Stimulated activated CD4-positive, alpha-beta T cell treated with anti-CD3 and anti-CD28 coated beads, Interleukin-15, amount 100 ng/mL, for 1 hour (primary cell): ENCODE measurements at places on chromosomes 13 and 19.

DNA sequence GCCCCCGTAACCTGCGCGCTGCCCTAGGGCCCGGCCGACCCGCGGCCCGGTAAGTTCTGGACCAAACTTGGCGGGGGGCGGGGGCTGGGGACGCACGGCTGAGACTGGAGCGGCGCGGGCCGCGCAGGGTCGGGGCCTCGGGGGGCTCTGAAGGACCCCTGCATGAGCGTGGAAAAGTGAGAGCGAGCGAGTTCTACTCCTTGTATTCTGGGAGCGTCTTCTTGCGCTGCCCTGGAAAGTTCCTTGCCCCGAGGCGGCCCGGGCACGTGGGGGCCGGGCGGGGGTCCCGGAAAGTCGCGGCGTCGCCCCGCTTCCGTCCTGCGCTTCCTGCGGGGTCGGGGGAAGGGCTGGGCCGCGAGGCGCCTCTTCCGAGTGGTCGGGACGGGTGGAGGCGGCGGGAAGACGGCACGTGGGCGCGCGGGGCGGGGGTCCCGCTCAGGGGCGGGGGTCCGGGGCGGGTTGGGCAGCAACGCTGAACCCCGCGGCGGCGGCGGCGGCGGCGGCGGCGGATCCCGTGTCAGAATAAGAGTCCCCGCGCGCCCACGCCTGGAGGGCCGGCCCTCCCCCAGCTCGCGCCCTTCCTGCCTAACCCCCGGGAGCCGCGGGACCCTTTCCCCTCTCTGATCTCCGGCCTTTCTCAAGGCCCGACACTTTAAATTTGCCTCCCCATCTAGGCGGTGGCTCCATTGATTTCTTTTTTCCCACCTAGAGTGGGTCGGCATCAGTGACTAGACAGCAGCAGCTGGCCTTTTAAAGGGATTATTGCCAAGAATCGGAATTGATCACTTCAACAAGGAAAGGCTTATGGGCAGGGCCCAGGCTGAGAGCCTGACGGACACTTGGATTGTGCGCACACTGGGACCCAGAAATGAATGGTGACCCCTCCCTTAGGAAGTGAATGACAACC is 749 bp downstream of the GATAD2A start:
- DNase-seq = no peak

GRCh38 chr13:39767791-39768517 is 112.5 kb downstream of the COG6 start:
- no peak for DNase-seq

- no peak for DNase-seq
Observed at GRCh38 chr13:33381906-33382305, 96.4 kb upstream of the STARD13 start.

GRCh38 chr13:99421271-99421670 is 80.0 kb upstream of the TM9SF2 start:
- DNase-seq = no peak

DNA sequence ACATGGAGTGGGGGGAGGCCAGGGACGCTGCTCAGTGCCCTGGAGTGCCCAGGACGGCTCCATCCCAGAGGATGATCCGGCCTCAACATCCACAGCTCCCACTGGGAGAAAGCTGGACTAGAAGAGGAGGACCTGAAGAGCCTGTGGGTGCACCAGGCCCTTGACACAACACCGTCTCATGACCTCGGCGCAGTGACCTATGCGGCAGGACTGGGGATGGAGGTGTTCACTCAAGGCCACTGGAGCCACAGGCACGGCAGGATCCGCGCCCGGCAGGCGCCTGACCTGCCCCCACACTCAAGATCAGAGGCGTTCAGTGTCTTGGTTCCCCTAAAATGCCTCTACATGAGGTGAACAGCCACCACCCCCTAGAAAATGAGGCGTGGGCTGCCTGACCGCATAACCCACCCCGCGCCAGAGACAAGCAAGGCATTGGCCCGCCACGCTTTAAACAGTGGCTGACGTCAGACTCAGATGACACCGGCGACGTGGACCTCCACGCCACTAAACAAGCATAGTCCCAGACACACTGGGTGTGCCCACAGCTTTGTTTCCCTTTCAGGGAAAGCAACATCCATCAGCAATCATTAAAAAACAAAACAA is 8.0 kb downstream of the SGTA start:
- DNase-seq = no peak

- DNase-seq = no peak
Observed at GRCh38 chr19:1473085-1473851, 5.7 kb downstream of the C19orf25 start.

DNA sequence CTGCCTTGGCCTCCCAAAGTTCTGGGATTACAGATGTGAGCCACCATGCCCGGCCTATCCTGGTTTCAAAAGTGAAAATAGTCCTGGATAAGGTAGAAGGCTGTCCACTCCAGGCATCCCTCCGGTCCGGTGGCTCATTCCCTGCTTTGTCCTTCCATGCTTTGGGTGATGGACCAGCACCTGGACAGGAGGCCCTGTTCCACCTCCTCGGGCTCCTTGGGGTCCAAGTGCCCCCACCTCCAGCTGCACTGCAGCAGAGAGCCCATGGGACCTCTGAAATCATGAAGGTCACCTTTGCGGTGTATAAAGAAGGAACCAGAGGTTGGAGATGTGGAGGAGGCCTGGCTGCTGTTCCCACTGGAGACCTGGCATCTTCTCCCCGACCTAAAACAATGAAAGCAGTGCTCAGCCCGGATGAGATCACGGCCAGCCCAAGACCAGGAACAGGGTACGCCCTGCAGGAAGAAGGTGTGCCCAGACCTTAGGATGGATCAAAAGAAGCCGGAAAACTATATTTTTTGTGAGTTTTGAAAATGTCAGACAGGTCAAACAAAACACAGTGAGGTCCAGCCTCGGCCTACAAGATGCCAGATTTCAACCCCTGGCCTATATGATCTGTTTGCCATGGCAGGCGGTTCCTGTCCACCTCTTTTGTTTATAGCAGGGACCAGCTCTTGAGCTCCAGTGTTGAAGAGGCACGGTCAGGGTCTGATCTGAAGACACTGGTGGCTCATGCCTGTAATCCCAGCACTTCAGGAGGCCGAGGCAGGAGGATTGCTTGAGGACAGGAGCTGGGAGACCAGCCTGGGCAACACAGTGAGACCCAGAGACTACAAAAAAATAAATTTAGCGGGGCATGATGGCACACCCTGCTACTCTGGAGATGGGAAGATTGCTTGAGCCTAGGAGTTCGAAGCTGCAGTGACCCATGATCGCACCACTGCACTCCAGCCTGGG is 5.8 kb downstream of the LSR start:
- DNase-seq = no peak

DNA sequence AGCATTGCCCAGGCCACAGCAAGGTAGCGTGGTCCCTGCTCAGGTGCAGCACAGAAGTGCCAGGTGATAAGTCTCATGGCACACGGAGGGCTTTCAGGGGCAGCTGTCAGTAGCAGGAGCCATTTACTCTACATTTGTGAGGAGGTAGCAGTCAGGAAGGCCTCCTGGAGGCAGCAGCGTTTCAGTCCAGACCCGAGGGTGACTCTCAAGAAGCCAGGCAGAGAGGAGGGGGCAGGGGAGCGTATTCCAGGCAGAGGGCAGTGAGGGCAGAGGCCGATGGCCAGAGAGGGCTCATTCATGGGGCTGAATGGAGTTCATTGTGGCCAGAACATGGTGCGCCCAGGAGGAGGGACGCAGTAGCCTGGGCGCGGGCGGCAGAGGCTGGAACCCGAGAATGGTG is 8.9 kb downstream of the PIAS4 start:
- DNase-seq = no peak

GRCh38 chr19:13102666-13103580 is at the start of gene LYL1:
LYL1 (minus strand) TSS chr19:13102858; CDS start chr19:13101171, 1,687 bp downstream.
- DNase-seq = no peak

GRCh38 chr13:97844151-97844550 is 109.3 kb upstream of the IPO5 start:
- no peak for DNase-seq

- DNase-seq = no peak
Observed at GRCh38 chr13:31242916-31243315, 43.1 kb downstream of the B3GLCT start.
